ENCODE measurements at places on chromosomes 3 and 15.

DNA sequence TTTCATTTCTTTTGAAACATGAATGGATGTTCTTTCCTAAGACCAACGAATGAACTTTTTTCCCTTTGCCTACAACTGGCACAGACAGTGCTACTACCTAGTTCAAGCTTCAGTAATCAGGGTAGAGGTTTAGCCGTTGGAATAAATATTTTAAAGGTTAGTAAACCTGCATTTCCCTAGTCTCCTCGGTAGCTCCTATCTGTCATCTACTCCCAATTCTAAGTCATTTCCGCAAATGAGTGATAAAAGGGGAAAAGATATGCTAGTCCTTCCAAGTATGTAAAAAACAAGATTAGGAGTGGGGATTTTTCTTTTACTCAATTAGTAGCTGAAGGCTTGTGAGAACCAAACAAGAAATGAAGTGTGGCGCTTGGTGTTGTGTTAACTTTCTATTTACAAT, 15.2 kb downstream of the SLTM start:
- DNase-seq = no peak

DNA sequence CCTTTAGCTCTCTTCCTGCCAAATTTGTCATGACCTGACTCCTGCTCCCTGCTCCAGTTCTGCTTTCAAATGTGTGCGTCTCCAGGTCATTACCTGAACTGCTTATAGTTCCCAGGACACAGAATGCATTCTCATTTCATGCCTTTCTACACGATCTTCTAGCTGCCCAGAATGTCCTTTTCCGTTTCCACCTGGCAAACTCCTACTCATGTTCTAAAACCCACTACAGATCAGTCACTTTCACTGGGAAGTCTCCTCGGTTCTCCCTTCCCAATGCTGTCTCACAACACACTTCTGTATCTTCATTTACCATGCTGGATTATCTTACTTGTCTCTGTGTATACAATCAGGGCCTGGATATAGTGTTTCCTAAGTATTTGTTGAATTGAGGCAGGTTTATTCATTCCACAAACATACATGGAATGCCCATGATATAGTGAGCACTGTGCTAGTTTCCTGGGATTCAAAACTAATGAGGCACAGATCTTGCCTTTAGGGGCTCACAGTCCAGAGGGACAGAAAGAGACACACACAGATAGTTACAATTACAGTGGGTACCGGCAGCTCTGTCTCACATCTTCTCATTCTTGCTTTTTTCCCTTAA, 1.6 kb upstream of the NOX5 start:
- no peak for DNase-seq

- no peak for DNase-seq
Measured at GRCh38 chr3:39228496-39228895, 36.1 kb upstream of the XIRP1 start.

DNA sequence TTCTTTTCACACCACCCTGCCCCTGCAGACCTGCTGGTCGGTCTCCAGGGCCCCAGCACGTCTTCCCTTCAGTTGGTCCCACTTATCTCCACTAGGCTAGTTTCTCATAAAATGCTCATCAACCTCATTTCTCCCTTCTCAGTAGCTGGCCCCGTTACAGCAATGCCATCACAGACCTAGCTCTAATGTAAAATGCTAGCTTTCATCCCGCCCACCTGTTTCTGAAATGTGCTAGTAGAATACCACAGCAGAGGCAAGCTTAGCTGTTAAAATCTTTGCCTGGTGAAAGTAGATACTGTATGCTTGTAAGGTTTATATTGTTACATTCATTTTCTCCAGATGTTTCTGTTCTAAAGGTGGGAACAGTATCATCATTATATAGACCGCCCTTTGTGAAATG, 13.1 kb downstream of the MKRN2OS start:
- DNase-seq = no peak

DNA sequence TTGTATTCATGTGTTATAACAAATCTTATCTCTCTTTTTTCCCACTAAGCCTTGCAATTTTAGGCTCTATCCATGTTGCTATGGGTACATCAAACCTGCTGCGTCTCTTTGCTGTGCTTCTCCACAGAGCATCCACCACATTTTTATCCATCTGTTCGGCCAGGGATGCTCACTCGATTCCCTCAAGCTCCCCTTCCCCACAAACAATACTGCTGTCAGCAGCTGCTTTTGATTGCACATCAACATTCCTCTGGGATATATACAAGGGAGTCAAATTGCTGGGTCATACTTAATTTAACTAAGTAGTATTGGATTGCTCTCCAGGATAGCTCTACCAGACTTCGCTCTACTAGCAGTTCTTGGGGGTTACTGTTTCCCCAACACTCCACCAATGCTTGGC, 36.8 kb downstream of the TMEM108 start:
- DNase-seq = no peak

DNA sequence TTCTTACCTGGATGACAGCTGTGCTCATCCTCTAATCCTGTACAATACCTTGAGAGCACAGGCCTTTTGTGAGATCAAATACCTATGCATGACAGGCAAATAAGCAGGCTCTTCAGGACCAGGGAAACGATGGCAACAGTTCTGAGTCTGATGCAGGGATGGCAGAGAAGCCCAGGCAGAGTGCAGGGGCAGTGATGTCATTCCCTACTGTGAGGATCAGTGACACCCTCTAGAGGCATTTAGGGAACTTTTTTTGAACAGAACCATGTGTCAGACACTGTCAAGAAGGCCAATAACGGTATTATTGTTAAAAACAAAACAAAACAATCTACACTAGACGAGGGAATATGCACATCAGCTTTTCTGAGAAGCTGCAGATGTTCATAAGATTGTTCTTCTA, 314.8 kb upstream of the CTDSPL start:
- peak; percentile 11 for DNase-seq

GRCh38 chr3:23019596-23020300, 183.4 kb upstream of the UBE2E2 start:
- DNase-seq = no peak

Data from activated CD4-positive, alpha-beta T cell treated with anti-CD3 and anti-CD28 coated beads, Interleukin-2, amount 50 U/mL, for 16 hours (primary cell).